ENCODE measurements at places on chromosomes 11 and 22.

DNA sequence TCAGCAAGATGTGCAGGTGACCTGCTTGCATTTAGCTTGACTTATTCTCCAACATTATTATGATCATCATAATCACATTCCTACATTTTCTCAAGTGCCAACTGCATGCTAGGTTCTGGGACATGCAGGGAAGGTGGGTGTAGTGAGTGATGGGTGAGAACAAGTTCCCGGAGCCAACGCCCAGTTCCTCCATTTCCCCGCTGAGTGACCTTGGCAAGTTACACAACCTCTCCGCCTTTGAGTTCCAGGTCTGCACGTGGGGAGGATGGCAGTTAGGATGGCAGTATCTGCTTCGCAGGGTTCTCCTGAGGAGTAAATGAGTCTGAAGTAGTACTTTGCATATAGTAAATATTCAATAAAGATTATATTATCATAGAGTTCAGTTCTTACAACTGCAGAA is 140.3 kb downstream of the GRIK4 start:
- no peak for DNase-seq

GRCh38 chr11:56848141-56848809 is 99.8 kb upstream of the OR9G4 start:
- DNase-seq = no peak

DNA sequence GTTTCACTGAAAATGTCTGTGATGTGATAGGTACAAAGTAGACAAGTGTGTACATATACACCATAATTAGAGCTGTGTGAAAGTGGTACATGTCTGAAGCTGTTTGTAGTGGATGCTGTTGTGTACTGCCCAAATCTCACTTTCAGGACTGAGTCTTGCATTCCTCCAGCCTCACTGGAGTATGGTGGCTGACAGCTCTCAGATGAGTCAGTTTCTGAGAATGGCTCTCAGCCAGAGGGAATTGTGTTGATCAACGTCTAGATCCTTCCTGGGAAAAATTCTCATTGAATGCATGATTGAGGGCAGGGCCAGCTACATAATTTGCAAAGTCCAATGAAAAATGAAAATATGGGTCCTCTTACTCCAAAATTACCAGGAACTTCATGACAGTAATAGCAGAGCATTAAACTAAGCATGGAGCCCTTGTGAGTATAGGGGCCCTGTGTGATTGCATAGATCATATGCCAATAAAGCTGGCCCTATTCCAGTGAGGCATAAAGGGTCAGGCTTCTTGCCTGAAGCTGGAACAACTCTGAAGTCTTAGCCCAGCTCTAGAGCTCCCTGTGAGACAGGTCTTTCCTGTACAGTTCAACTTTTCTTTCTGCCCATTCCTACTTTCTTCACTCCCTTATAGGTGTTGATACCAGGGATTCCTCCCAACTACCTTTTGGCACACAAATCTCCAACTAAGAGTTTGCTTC is 10.8 kb upstream of the CYP2R1 start:
- DNase-seq = no peak

DNA sequence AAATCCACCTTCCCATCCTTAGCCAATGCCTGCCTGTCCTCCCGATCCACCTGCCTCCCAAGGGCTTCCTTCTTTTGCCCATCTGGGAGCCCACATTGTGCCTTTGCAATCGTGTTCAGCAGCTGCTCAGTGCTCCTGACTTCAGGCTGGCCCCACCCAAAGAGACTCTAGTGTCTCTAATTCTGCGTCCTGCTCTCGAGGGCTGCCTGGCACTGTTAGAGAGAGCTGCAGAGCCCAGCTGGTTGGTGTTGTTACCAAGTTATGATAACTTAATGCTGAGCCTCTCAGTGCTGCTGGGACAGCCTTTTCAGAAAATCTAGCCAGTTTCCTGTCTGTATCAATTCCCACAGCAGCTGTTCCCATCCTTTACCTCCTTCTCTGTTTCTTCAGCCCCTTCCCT is 69.1 kb downstream of the MICAL2 start:
- no peak for DNase-seq

DNA sequence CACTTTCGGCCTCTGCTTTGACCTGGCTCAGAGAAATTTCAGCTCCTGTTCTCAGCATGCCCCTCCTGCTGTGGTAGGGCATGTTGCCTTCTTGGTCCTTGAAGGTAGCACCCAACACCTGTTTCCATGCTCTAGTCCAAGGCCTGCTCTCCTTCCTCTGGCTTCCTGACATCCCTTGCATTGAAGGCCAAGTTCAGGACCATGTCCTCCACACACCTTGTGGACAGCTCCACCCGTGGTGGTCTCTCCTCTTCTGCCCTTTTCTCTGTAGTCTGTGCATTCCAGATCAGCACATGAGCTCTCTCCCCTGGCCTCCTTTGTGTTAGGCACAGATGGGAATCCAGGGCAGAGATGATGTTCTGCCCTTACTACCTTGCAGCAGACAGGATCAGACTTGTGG is 225.3 kb downstream of the ADAMTS15 start:
- DNase-seq = no peak
